Fibroblast of lung (primary cell): ENCODE measurements at places on chromosomes 1 and 21. TPM values are rescaled to one million over a fixed set of nuclear protein-coding genes. Genes with fewer than 3 reads are reported as not detected.

GRCh38 chr1:147413110-147413605, 128.1 kb upstream of the BCL9 start:
- no peak overlapping the region for H3K27ac ChIP-seq
- no peaks in the 10 kb centered on the region for H3K4me1 ChIP-seq
- no peak overlapping the region for H3K4me3 ChIP-seq
- no peaks in the 10 kb centered on the region for H3K36me3 ChIP-seq
- H3K27me3 ChIP-seq: no peaks in the 10 kb centered on the region
- DNase-seq: no peak

LCE2A gene
- 0.91 and 8.1 TPM in 2 replicates for polyA plus RNA-seq

DNA sequence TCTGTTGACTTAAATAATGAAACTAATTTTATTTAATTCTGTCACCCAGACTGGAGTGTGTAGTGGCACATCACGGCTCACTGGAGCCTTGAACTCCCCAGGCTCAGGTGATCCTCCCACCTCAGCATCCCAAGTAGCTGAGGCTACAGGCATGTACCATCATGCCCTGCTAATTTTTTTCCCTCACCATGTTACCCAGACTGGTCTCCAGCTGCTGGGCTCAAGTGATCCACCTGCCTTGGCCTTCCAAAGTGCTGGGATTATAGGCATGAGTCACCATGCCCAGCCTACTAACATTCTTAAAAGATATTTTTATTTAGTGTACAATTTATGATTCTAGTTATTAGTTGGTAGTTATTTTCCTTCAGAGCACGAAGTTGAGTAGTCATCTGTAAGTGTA, 49.5 kb downstream of the NRDC start:
- H3K27me3 ChIP-seq: no peaks in the 10 kb centered on the region
- no peak for DNase-seq
- H3K4me3 ChIP-seq: no peak overlapping the region
- H3K4me1 ChIP-seq: no peaks in the 10 kb centered on the region

- no peaks in the 10 kb centered on the region for H3K27me3 ChIP-seq
- peak; percentile 9 for DNase-seq
- H3K27ac ChIP-seq: no peak overlapping the region
- H3K36me3 ChIP-seq: no peaks in the 10 kb centered on the region
- no peaks in the 10 kb centered on the region for H3K4me1 ChIP-seq
Measured at GRCh38 chr1:88289401-88290102, 394.5 kb upstream of the PKN2 start.

DNA sequence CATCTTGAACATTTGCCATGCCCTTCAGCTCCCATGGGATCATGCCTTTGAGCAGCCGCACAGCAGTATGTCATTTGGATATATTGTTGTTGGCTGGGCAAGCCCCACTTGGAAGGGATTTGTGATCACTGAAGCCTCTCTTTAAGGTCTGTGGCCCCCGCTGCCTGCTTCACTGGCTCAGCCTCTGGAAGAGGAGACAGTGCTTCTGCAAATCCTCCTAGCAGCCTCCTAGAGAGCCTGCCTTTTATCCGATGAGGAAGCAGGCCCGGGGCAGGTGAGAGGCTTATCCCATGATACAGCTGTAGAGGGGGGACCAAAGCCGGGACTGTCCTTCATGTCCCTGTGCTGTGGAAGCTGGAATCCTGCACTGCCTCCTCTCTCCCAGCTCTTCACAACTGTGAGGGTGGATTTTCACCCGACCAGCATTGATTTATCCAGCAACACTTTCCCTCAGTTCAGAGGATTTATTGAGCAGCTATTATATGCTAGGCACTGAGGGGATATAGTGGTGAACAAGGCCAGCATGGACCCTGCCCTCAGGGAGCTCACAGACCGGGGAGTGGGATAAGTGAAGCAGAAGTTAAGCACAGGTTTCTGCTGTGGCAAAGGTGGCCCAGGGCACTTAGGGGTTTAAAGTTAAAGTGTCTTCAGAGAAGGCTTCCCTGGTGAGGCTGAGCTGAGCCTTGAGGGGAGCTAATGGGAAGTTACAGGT, 3.9 kb downstream of the TMEM61 start:
- peaks cover 23% of the 10 kb centered on the region for H3K27me3 ChIP-seq
- H3K36me3 ChIP-seq: no peaks in the 10 kb centered on the region
- no peak overlapping the region for H3K27ac ChIP-seq

DNA sequence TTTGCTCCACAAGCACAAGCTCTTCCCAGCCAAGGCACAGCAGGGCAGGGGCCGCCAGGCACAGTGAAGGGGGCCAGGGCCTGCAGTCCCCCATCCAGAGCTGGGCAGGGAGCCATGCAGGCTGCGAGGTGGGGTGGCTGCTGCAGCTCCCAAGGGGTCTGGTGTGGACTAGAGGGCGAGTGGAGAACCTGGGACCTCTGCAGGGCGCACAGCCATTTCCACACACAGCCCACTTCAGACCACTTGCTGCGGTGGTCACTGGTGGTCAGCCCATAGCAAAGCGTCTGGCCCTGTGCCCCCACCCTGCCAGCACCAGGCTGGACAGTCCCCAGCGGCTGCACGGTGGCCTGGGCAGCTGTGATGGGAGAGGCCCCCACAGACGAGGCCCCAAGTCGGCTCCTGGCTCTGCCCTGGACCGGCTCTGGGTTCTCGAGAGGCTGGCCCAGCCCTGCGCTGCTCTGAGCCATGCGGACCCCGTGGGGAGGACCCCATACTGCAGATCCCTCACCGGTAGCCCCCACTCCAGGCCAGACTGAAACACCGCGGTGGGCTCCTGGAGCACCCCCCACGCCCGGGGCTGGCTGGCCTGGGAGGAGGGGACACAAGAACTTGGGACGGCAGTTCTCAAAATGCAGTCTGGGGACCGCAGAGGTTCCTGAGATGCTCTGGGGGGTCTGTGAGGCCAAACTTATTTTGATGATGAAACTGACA, 47.1 kb upstream of the COL6A2 start:
- no peaks in the 10 kb centered on the region for H3K27me3 ChIP-seq
- peaks cover 37% of the 10 kb centered on the region for H3K4me1 ChIP-seq
- H3K4me3 ChIP-seq: no peak overlapping the region
- DNase-seq: no peak

GRCh38 chr21:44275041-44275440, 10.6 kb upstream of the AIRE start:
- peaks cover 2% of the 10 kb centered on the region for H3K27me3 ChIP-seq
- no peak overlapping the region for H3K27ac ChIP-seq
- H3K4me3 ChIP-seq: no peak overlapping the region
- no peaks in the 10 kb centered on the region for H3K36me3 ChIP-seq

GRCh38 chr1:225299624-225300023, 128.2 kb downstream of the LBR start:
- no peak for DNase-seq
- no peak overlapping the region for H3K4me3 ChIP-seq
- H3K27ac ChIP-seq: no peak overlapping the region

- H3K27me3 ChIP-seq: no peaks in the 10 kb centered on the region
- no peak overlapping the region for H3K27ac ChIP-seq
- H3K4me1 ChIP-seq: peaks cover 2% of the 10 kb centered on the region
- no peak for DNase-seq
- H3K36me3 ChIP-seq: peaks cover 3% of the 10 kb centered on the region
- H3K4me3 ChIP-seq: peak overlapping the region; percentile 73
Measured at GRCh38 chr1:53948291-53948690, 2.1 kb downstream of the LRRC42 start.

- H3K36me3 ChIP-seq: peaks cover 5% of the 10 kb centered on the region
- DNase-seq: peak; percentile 31
- no peaks in the 10 kb centered on the region for H3K27me3 ChIP-seq
Measured at GRCh38 chr1:53968125-53968513, 22.0 kb downstream of the LRRC42 start.

DNA sequence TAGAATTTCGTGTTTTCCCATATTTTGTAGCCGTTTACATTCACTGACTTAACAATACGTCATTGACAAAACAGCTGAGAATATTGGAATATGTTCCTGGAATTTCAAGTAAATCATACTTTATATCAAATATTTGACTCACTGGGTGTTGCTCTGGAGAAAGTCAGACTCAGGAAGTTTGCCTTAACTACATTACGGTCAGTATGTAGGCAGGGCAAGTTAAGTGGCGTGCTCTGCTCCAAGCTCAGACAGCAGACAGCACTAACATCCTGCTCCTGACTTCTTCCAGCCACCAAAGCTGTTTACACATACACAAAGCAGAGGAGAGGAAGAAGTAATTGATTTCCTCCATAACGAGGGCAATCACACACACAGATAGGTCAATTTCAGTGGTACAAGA, 414.6 kb downstream of the LRRIQ3 start:
- H3K36me3 ChIP-seq: no peaks in the 10 kb centered on the region
- DNase-seq: no peak
- H3K27ac ChIP-seq: no peak overlapping the region
- H3K4me3 ChIP-seq: no peak overlapping the region
- H3K4me1 ChIP-seq: no peaks in the 10 kb centered on the region

DNA sequence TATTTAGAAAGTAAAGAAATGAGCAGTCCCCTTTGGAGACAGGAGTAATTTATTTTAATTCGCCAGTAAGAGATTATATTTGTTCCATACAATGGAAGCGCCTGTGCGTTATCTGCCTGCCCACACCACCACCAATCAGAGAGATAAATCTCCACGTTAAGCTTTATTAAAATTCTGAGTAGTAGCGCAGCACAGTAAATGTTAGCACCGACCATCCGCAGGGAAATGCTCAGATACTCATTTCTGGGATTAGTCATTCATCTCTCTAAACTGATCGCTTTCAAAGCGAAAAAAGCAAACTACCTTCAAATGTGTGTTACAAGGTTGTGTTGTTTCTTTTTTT, 1.2 kb downstream of the ETS2 start:
- peak overlapping the region; percentile 71 for H3K4me3 ChIP-seq
- H3K27me3 ChIP-seq: no peaks in the 10 kb centered on the region
- DNase-seq: peak; percentile 42
- peak overlapping the region; percentile 83 for H3K27ac ChIP-seq

DNA sequence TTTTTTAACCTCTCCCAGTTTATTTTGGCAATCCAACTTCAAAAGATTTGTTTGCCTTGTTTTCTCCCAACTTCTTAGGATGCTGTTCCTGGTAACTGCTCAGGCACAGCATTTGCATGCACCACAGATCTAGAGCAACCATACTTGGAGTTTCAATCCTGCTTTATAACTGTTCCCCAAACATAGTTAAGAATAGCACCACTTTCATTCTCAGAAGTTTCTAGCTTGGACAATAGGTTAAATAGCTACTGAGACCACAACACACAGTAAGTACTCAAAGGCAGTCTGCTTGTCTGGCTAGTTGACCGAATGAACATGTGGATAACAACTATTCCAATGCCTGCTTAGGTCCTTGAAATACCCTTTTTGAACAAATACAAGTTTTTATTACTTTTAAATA, 76.8 kb downstream of the FOXJ3 start:
- H3K36me3 ChIP-seq: no peaks in the 10 kb centered on the region
- peak; percentile 42 for DNase-seq
- H3K4me1 ChIP-seq: peaks cover 4% of the 10 kb centered on the region
- no peak overlapping the region for H3K4me3 ChIP-seq

- no peak overlapping the region for H3K4me3 ChIP-seq
- DNase-seq: peak; percentile 46
- H3K27ac ChIP-seq: no peak overlapping the region
- no peaks in the 10 kb centered on the region for H3K27me3 ChIP-seq
- peaks cover 5% of the 10 kb centered on the region for H3K4me1 ChIP-seq
Measured at GRCh38 chr1:58839846-58840835, 56.3 kb upstream of the JUN start.

DNA sequence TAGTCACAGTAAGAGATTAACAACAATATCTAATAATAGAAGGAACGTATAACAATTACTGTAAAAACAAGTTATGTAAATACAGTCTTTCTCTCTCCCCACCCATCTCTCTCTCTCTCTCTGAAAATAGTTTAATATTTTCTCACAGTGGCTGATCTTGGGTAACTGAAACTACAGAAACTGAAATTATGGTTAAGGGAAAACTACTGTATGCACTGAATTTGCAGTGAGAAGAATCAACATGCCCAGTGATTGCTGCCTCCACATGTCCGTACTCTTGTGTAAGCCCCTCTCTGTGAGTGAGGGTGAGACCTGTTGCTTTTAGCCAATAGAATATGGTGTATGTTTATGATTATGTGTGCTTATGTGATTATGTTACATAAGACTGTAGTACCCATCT, 1.6 kb downstream of the KRTAP6-1 start:
- no peaks in the 10 kb centered on the region for H3K36me3 ChIP-seq
- no peak overlapping the region for H3K4me3 ChIP-seq
- no peak for DNase-seq
- H3K27me3 ChIP-seq: no peaks in the 10 kb centered on the region

DNA sequence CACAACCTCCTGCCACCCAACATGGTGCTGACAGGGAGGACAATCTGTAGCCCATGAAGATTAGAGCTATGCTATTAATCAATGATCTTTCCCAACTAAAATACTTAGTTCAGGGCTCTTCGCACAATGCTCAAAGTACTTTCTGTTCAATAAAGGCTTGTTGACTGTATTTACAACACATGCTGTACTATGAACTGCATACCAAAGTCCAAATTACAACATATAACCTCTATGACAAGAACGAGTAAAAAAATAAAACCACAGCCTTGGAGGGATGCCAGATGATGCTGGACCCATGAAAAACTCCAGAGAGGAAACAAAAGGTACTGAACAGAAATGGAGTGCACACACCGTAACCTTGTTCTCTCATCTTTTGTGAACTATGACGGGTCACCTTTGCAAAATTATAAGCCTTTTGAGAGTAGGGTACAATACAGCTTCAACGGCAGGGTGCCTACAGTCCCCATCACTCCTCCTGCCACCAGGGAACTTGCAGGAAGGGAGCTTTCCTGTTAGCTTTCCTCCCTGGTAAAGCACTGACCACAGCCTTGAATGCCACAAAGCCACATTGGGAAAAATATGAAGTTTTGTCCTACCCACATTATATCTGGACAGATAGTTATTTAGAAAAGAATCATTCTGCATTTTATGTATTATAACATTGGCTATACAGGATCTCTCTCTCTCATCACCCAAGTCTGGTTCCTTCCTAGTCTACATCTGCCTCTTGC, 175.6 kb downstream of the NRIP1 start:
- no peak overlapping the region for H3K27ac ChIP-seq
- no peaks in the 10 kb centered on the region for H3K4me1 ChIP-seq
- DNase-seq: peak; percentile 80
- H3K4me3 ChIP-seq: no peak overlapping the region

DIO1 gene
- polyA plus RNA-seq: not detected in 2 replicates

GRCh38 chr1:33056426-33056825, 19.7 kb upstream of the AK2 start:
- no peak overlapping the region for H3K4me3 ChIP-seq
- DNase-seq: no peak
- H3K27me3 ChIP-seq: peaks cover 2% of the 10 kb centered on the region
- no peaks in the 10 kb centered on the region for H3K4me1 ChIP-seq
